ENCODE measurements at places on chromosomes 13 and 19.

DNA sequence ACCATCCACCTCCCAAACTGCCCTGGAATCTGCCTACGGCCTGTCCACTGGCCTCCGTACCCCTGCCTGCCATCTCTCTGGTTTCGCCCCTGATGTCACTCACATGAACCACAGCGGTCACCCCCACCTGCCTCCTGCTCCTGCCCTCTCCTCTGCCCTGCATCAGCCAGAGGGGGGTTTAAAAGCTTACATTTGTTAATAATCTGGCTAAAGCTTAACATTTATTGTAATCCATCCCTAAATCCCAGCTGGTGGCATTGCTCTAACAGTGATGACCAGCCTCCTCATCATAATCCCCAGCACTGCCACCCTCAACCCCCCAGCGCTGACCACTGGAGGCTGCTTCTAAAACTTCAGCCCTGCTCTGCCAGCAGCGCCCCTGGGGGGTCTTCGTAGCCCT, 38.9 kb downstream of the DNM2 start:
- DNase-seq: no peak

DNA sequence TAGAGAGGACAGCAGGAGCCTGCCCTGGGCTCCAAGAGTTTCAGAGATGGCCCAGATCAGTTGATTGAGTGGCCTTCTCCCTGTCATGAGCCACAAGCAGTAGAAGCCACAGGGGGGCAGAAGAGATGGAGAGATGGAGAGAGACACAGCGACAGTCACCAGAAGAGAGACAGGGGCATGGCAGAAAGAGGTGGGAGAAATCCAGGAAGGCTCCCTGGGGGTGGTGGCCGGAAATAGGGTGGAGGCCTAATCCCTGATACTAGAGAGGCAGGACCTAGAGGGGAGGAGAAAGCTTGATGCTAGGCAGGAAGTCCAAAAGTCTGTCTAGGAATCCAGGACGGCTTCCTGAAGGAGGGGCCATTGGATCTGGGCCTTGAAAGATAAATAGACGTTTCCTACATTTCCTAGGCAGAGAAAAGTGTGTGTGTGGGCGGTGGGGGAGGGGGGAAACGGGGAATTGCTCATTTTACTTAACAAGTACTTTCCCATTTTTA, 9.6 kb upstream of the TPM4 start:
- peak; percentile 83 for DNase-seq

GRCh38 chr13:112062571-112063570, 4.1 kb upstream of the SOX1 start:
- peak; percentile 42 for DNase-seq

GRCh38 chr19:4052114-4052992, 14.3 kb downstream of the ZBTB7A start:
- no peak for DNase-seq

DNA sequence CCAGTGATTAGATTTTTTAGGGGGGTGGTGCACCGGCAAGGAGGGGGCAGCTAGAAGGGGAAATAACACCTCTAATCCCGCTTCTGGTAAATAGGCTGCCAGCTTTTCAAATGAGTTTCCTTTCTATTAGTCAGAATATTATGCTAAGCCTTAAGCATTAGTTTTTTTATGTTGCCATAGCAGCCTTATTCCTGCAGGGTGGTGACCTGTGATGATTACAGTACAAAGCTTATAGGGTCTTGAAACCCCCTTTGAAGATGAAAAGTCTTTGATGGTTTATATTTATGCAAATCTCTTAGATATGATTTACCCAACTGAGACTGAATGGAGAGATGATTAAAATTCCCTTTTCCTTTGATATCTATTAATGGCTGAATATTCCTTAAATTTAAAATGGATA, 109.8 kb downstream of the ZIC5 start:
- DNase-seq: no peak

- no peak for DNase-seq
These were observed 1364.9 kb upstream of the MIR17HG start for GRCh38 chr13:89982407-89983095.

GRCh38 chr19:18996796-18997394, 36.4 kb downstream of the SUGP2 start:
- DNase-seq: no peak

All from dermis blood vessel endothelial cell (primary cell).